ENCODE measurements at places on chromosomes 11 and 22. TPM values are rescaled to one million over a fixed set of nuclear protein-coding genes. Genes with fewer than 3 reads are reported as not detected.
A peak's percentile ranks its signal among the peaks of the same experiment; 100 is the strongest.

DNA sequence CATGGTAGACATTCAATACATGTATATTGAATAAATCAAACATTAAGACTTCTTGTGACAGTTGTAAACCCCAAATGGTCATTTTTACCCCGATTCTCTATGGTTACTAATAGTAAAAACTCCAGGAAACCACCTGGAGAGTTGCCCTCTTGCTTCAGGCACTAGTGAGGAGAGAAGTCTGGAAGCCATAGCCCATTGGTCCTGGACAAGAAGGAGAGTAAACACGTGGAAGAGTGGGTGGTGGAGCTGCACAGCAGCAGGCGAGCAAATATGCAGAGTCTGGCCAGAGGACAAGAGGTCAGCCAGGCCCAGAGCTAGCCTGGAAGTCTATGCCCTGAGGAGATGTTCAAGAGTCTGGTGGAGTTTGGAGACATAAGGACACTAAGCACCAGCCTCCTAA is 17.7 kb downstream of the DCHS1 start:
- no peak for DNase-seq
- H3K36me3 ChIP-seq: no peaks in the 10 kb centered on the region
- no peak overlapping the region for H3K4me3 ChIP-seq
- H3K27me3 ChIP-seq: no peaks in the 10 kb centered on the region

DNA sequence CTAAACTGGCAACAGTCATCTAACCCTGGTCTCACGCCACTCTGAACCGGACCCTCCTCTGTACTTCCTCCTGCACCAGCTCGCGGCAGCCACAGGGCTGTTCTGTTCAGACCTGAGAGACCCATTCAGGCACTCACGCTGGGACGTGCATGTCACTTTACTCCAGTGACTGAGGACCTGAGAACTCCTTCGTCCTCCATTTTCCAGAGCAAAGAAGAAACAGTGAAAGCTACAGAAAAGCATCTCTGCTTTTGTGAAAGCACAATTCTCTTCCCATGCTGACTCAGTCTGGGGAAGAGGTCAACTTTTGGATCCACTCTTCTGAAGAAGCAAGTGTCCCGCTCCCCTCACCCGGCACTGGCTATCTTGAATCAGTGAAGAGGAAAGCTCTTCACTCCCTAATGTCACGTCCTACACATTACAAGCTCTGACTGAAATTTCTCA is 24.5 kb downstream of the PISD start:
- peak; percentile 22 for DNase-seq
- peaks cover 6% of the 10 kb centered on the region for H3K36me3 ChIP-seq
- H3K4me1 ChIP-seq: peaks cover 54% of the 10 kb centered on the region

Gene SEPTIN3
- total RNA-seq: 1.8 TPM

- H3K36me3 ChIP-seq: no peaks in the 10 kb centered on the region
- H3K27ac ChIP-seq: no peak overlapping the region
- peaks cover 28% of the 10 kb centered on the region for H3K27me3 ChIP-seq
- no peaks in the 10 kb centered on the region for H3K4me1 ChIP-seq
Measured at GRCh38 chr11:19460718-19461405, 220.1 kb upstream of the E2F8 start.

Gene APBB1
- 49.8 TPM for total RNA-seq

Gene OR51I2
- total RNA-seq: not detected

DNA sequence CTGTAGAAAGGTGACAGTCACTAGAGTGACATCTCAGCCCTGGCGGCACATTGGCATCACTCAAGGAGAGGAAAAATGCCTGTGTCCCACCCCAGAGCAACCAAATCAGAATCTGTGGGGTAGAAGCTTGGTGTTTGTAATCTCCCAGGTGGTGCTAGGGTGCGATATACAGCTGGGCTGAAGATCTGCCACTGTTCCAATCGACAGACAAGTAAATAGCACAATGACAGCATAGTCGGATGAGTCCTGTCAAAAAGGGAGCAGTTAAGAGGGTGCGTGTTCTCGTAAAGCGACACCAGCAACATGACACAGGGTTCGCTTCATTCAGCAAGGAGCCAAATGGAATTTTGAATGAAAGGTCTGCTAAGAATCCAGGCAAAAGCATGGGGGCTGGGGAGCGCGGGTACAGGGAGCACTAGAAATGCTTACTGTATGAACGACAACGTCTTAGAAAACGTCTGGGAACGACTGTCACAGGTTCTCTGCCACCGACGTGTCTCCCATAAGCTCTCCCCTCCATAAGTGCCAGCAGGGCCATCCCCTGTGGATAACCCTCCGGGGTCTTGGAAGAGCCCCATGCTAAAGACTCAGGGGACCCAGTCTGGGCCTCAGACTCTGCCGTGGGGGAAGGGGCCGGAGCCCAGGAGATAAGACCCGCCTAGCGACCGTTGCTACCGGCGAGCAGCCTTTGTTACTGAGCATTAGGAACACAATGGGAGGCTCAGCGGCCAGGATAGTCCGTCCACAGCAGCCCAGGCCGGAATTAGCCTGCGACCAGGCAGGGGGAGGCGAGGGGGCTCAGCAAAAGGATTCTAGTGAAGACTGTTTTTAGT is 20.8 kb downstream of the ADA2 start:
- H3K4me1 ChIP-seq: peaks cover 3% of the 10 kb centered on the region
- H3K36me3 ChIP-seq: peaks cover 9% of the 10 kb centered on the region
- no peak overlapping the region for H3K4me3 ChIP-seq
- H3K27ac ChIP-seq: no peak overlapping the region
- no peak for DNase-seq

GRCh38 chr11:24773322-24773721 is 276.5 kb downstream of the LUZP2 start:
- no peaks in the 10 kb centered on the region for H3K4me1 ChIP-seq
- no peaks in the 10 kb centered on the region for H3K36me3 ChIP-seq
- DNase-seq: no peak
- H3K27ac ChIP-seq: no peak overlapping the region

DNA sequence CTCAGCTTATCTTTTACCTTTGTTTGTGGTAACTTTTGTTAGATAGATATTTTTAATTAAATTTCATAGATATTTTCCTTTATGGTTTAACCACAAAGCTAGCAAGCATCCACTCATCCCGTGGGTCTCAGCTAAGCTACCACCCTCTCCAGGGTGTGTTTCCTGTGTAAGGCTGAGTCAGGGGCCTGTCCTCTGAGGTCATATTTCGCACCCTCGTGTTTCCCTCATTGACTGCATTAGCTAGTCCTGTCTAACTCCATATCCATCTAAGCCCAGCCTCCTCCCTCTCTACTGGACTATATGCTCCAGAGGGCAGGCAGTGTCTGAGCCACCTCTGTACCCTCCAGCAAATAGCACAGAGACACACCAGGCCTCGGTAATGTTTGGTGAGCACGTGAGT is 16.7 kb downstream of the XRRA1 start:
- no peak overlapping the region for H3K4me3 ChIP-seq
- peaks cover 17% of the 10 kb centered on the region for H3K36me3 ChIP-seq
- DNase-seq: peak; percentile 22
- peak overlapping the region; percentile 42 for H3K27ac ChIP-seq
- peaks cover 9% of the 10 kb centered on the region for H3K4me1 ChIP-seq
- H3K27me3 ChIP-seq: no peaks in the 10 kb centered on the region

Gene MCAM
- 6.8 TPM for total RNA-seq

GRCh38 chr11:316031-316701 is 2.3 kb downstream of the IFITM1 start:
- peaks cover 45% of the 10 kb centered on the region for H3K36me3 ChIP-seq
- H3K4me1 ChIP-seq: peaks cover 38% of the 10 kb centered on the region
- H3K27ac ChIP-seq: peak overlapping the region; percentile 95
- peak overlapping the region; percentile 95 for H3K4me3 ChIP-seq
- peak; percentile 56 for DNase-seq

Gene MMP13
- total RNA-seq: not detected

Gene SLN
- total RNA-seq: not detected

- DNase-seq: no peak
- no peak overlapping the region for H3K27ac ChIP-seq
- no peak overlapping the region for H3K4me3 ChIP-seq
- H3K36me3 ChIP-seq: no peaks in the 10 kb centered on the region
Measured at GRCh38 chr11:16528639-16529038, 172.3 kb upstream of the SOX6 start.

Gene IRAG1
- not detected for total RNA-seq

Gene HEPACAM
- total RNA-seq: not detected

Gene NUP98
- 134 TPM for total RNA-seq

Gene TYMP
- total RNA-seq: 26.9 TPM

- H3K36me3 ChIP-seq: peaks cover 26% of the 10 kb centered on the region
- no peaks in the 10 kb centered on the region for H3K27me3 ChIP-seq
- no peak overlapping the region for H3K27ac ChIP-seq
- H3K4me1 ChIP-seq: peaks cover 6% of the 10 kb centered on the region
Measured at GRCh38 chr22:31838917-31839316, 85.1 kb downstream of the DEPDC5 start.

GRCh38 chr22:50398831-50399648 is 55.9 kb downstream of the PPP6R2 start:
- peaks cover 25% of the 10 kb centered on the region for H3K36me3 ChIP-seq
- H3K27me3 ChIP-seq: no peaks in the 10 kb centered on the region
- no peak for DNase-seq
- H3K4me1 ChIP-seq: peaks cover 11% of the 10 kb centered on the region
- H3K4me3 ChIP-seq: no peak overlapping the region

GRCh38 chr11:128399251-128400121 is 187.9 kb downstream of the ETS1 start:
- H3K4me3 ChIP-seq: no peak overlapping the region
- H3K27ac ChIP-seq: no peak overlapping the region
- H3K27me3 ChIP-seq: no peaks in the 10 kb centered on the region
- peaks cover 31% of the 10 kb centered on the region for H3K4me1 ChIP-seq
- DNase-seq: peak; percentile 22

GRCh38 chr11:94332814-94333213 is 28.4 kb downstream of the IZUMO1R start:
- peaks cover 11% of the 10 kb centered on the region for H3K27me3 ChIP-seq
- H3K27ac ChIP-seq: no peak overlapping the region
- H3K4me1 ChIP-seq: no peaks in the 10 kb centered on the region
- no peaks in the 10 kb centered on the region for H3K36me3 ChIP-seq
- no peak overlapping the region for H3K4me3 ChIP-seq

GRCh38 chr22:28988457-28988856 is 73.2 kb downstream of the C22orf31 start:
- H3K27ac ChIP-seq: no peak overlapping the region
- DNase-seq: no peak
- H3K27me3 ChIP-seq: peaks cover 5% of the 10 kb centered on the region
- no peak overlapping the region for H3K4me3 ChIP-seq
- peaks cover 18% of the 10 kb centered on the region for H3K36me3 ChIP-seq

Gene SLC17A6
- total RNA-seq: not detected
